ENCODE measurements at places on chromosomes 5 and 9.

- DNase-seq: no peak
Observed at GRCh38 chr5:150258130-150258529, 31.4 kb downstream of the CAMK2A start.

GRCh38 chr5:139812836-139813805 lies 17.5 kb downstream of the PSD2 start:
- no peak for DNase-seq

DNA sequence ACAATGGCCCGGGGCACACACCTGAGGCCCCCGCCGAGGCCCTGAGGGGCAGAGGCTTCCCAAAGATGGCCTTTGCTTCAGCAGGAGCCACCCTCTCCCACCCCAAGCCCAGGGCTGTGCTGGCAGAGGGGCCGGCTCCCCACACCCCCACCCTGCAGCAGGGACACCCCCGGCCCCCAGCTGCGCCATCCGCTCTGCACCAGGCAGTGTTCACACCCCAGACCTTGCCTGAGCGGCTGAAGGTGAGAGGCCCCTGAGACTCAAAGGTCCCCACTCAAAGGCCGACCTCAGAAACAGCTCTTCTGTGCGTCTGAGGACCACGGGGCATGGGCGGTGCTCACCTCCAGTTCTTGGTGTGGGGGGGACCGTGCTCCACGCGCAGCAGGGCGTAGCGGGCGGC lies 37.6 kb downstream of the SLC12A7 start:
- no peak for DNase-seq

- peak; percentile 44 for DNase-seq
Observed at GRCh38 chr5:170603578-170604565, 100.1 kb downstream of the KCNIP1 start.

GRCh38 chr5:155689406-155689805 lies 637.6 kb upstream of the SGCD start:
- DNase-seq: no peak

DNA sequence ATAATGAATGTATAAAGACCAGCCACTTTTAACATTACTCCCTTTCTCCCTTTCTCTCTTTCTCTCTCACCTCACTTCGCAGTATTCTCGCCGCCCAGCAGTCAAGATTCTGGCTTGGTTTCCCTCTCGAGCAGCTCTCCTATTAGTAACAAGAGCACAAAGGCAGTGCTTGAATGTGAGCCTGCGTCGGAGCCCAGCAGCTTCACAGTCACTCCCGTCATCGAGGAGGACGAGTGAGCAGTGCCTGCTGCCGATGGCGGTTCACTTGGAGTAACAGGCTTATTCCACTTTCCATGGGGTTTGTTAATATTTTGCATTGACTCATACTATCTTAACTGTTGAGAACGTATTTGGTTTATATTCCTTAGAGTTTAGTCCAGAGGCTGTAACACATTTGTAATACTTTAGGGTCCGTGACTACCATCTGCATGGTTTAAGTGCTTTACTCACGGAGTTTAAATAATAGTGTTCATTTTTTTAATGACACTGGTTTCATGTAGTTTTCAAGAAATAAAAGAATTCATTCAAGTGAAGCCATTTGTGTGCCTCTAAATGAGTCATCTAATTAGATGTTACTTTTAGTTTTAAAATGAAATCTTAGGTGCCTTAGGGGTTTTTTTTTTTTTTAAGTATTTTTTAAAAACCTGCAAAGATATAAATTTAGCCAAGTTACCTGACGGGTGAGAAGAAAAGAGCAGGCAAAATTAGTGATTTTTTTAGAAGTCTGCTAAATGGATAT lies 8.4 kb upstream of the DMRT3 start:
- DNase-seq: peak; percentile 56

GRCh38 chr5:81044868-81045267 lies 84.7 kb downstream of the RASGRF2 start:
- no peak for DNase-seq

- no peak for DNase-seq
Observed at GRCh38 chr9:401223-401622, 186.6 kb downstream of the DOCK8 start.

DNA sequence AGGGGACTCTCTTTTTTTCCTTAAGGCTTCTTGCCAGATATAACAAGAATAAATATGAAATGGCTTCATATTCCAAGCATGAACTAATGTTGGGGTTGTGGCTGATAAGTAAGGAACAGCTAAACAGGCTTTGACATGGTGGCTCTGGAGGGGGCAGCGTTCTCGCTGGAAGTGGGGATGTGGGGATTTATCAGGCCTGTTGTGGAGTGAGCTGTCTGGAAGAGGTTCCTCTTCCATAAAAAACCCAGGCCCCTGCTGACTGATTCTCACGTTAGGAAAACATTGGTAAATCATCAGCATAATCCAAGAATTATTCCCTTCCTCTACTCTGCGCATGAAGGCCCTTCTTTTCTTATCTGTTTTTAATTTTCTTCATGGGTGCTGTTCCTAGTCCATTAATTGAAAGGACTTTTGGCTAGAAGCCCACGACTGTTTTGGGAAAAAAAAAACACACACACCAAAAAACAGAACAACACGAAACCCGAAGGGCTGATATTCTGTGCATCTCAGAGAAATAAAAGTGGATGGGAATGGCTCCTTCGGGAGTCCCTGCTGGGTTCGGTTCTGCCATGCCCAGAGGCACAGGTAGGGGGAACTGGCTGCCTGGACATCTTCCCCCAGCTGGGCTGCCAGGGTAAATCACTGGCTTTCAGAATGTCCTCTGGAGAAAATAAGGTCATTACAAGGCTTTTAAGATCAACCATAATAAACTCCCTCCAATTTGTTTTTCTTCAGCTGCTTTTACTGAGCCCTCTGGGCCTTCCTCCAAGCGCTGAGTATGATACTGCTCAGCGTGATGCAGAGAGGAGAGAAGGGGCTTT lies 297.0 kb downstream of the SLIT3 start:
- peak; percentile 33 for DNase-seq

DNA sequence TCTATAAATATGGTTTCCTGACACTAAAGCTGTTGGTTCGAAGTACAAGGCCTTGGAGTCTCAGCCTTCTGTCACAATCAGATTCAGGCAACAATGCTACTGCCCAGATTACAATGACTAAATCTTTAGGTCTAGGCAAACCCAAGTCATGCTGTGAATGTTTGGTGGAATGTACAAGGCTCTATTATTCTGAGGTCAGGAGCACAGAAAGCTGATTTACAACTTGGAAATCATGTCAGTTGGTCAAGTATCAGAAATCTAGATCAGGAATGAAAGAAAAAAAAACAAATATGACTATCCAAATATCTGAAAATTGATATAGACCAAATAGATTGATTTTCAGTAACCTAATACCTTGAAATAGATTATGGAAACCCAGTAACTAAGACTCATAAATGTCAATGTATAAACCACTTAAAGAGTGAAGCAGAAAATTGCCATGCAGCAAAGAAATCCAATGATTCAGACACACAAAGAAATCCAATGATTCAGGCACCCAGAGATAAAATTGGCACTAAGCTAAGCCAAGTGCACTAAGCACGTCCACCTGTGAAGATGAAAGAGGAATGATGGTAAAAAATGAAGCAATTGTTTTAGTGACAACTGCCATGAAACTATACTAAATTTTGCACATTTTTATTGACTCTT lies 588.0 kb upstream of the TUSC1 start:
- DNase-seq: no peak

- DNase-seq: no peak
Observed at GRCh38 chr5:9799606-9800005, 169.5 kb upstream of the TAS2R1 start.

- no peak for DNase-seq
Observed at GRCh38 chr9:35516479-35516878, 26.6 kb downstream of the RUSC2 start.

GRCh38 chr9:8362250-8362649 lies 562.7 kb upstream of the DMAC1 start:
- no peak for DNase-seq

- no peak for DNase-seq
Observed at GRCh38 chr5:141641634-141642267, 5.0 kb downstream of the RELL2 start.

Data from right kidney (tissue), 9 donors.